Cardiac muscle cell (in vitro differentiated cells and primary cell): ENCODE measurements at places on chromosomes 7 and 10. TPM values are rescaled to one million over a fixed set of nuclear protein-coding genes. Genes with fewer than 3 reads are reported as not detected.

Gene CLDN4
- total RNA-seq = 0.46 and 0.48 TPM in 2 replicates

Gene PTPN20
- total RNA-seq = 0.42 and 0.46 TPM in 2 replicates

Gene FAM237B
- not detected in 2 replicates for total RNA-seq

Gene GPC2
- total RNA-seq = 37.4 and 47.9 TPM in 2 replicates

Gene JAKMIP3
- 0.42 and 0.56 TPM in 2 replicates for total RNA-seq

Gene FANK1
- total RNA-seq = 7.5 and 19.2 TPM in 2 replicates

Gene ANKRD22
- total RNA-seq = not detected in 2 replicates

Gene DNAJC12
- 5.0 and 6.7 TPM in 2 replicates for total RNA-seq

Gene DNTT
- total RNA-seq = not detected in 2 replicates

Gene CALCR
- not detected in 2 replicates for total RNA-seq

Gene OR2A12
- not detected in 2 replicates for total RNA-seq

Gene TRPV6
- total RNA-seq = 0.11 and 1.9 TPM in 2 replicates

Gene GALNT17
- total RNA-seq = 2.3 and 5.2 TPM in 2 replicates

Gene TRIM56
- 5.7 and 12.9 TPM in 2 replicates for total RNA-seq

Gene GPER1
- total RNA-seq = 1.6 and 5.2 TPM in 2 replicates

Gene CCDC146
- total RNA-seq = 3.0 and 13.6 TPM in 2 replicates

Gene TMEM176B
- total RNA-seq = 25.6 and 30.6 TPM in 2 replicates

Gene ADARB2
- total RNA-seq = 2.4 and 3.1 TPM in 2 replicates

Gene MPP7
- 7.7 and 10.8 TPM in 2 replicates for total RNA-seq

Gene PODXL
- 52.5 and 58.5 TPM in 2 replicates for total RNA-seq

Gene OIT3
- 3.5 and 7.0 TPM in 2 replicates for total RNA-seq

Gene NCF1
- total RNA-seq = 0.18 and 0.39 TPM in 2 replicates

Gene DMBT1
- total RNA-seq = 0.07 TPM in 1 of 2 replicates, not detected in the other

Gene TSPAN33
- total RNA-seq = 10.0 and 13.4 TPM in 2 replicates

Gene AGBL3
- 1.4 and 1.7 TPM in 2 replicates for total RNA-seq
